Activated CD8-positive, alpha-beta T cell treated with anti-CD3 and anti-CD28 coated beads for 36 hours (primary cell): ENCODE measurements at places on chromosomes 3 and 15. TPM values are rescaled to one million over a fixed set of nuclear protein-coding genes. Genes with fewer than 3 reads are reported as not detected.

DNA sequence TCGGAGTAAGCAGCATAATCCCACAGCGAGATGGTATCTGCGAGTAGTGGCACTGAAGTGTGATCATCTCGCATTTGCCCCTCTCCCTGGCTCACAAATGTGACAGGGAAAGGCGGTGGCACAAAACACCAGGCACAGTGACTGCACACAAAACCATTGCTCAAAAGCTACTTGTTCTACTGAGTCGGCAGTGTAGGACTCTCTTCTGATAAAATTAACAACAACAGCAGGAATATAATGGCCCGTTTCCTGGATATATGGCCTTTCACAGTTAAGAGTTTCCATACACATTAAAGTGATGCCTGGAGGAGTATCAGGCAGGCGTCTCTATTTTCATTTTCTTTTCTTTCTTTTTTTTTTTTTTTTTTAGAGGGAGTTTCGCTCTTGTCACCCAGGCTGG, 69.0 kb downstream of the MYO1E start:
- no peak for DNase-seq

- DNase-seq = no peak
Observed at GRCh38 chr15:25597571-25597970, 158.7 kb upstream of the UBE3A start.

- DNase-seq = peak; percentile 46
Observed at GRCh38 chr3:50241713-50242380, 5.8 kb downstream of the GNAI2 start.

DNA sequence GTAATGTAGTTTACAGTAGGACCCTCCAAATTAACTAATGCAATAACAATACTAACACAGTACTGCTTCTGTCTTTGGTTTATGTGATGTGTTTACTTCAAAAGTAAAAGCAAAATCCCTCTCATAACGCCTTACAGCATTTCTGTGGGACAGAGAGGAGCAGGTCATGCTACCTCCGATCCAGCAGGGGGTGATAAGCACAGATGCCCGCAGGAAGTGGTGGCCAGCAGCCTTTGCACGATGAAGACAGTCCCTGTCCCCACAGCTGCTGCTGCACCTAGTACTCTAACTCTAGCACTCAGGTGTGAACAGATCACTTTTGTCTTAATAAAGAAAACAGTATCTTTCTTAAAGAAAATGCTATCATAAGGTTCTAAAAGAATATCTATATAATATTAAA, 38.3 kb downstream of the ANO10 start:
- DNase-seq = peak; percentile 31

DNA sequence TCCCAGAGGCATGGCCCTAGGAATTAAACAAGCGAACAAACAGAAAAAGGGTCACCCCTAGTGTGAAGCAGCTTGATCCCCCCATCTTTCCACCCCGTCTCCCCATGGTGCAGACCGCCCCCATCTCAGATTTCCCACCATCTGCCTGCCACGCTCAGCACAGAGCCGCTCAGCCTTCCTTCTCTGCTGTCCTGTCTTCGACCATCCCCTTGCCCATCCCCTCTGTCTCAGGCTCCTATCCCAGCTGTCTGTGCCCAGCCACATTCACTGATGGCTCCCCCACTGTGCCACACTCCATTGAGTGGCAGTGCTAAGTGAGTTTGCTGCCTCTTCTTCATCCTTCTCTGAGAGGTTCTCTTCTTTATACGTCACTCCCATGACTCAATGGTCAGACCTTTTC, 11.7 kb upstream of the BTBD1 start:
- DNase-seq = no peak

The MORC1 gene
- total RNA-seq = not detected

DNA sequence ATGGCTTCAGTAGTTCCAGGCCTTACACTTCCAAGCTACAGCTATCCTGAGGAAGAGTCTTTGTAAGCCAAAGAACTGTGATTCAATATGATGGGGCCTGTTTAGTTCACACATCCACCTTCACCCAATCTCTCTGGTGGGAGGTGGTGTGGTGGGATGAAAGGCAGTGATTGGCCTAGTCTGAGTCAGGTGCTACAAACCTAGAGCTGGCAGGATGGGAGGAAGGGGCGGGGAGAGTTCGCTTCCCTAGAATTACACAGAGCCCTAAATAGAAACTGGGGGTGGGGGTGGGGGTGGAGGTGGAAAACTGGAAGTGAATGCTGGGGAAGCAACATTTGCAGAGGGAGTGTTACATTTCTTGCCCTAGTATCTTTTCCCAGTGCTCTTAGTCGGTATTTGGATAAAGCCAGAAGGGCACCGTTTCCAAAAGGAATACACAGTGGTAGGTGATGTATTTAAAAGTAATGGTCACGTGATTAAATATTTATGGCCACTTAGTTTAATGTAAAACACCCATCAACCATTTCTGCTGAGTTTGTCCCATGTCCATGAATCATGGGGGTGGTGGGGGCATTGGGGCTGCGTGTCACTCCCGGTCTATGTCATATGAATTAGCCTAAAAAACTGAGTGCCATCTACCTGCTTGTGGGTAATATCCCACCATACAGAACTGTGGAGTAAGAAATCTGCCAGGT, 247.6 kb upstream of the PROK2 start:
- peak; percentile 8 for DNase-seq
